Activated CD4-positive, alpha-beta T cell treated with anti-CD3 and anti-CD28 coated beads for 24 hours (primary cell): ENCODE measurements at places on chromosomes 6 and 20.
A peak's percentile ranks its signal among the peaks of the same experiment; 100 is the strongest.

DNA sequence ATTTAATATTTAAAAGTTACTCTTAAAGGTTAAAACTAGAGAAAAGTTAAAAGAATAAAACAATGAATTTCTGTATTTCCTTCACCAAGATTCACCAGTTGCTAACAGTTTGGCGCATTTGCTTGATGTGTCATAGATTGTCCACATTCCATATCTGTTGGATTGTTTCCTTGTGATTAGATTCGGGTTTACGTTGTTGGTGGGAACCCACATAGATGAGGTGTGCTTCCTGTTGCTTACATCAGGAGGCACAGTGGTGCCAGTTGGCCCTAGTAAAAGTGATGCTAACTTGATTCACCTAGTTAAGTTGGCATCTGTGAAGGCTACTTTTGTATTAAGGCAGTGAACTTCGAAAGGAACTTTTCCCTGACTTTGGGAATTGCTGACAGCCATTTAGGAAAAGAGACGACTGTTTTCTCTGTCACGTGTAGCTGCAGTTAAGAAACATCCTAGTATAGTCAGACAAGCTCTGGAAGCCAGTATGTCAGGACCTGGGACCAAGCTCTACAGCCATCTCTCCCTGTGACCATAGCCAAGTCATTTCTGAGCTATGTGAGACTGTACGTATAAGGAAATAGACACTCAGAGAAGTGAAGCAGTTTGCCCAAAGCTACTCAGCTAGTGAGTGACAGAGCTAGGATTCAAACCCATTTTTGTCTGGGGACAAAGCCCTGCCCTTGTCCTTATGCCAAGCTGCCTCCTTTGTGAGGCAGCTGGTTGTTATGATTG, 49.0 kb downstream of the PPARD start:
- DNase-seq, result no peak

GRCh38 chr6:166691746-166692145, 64.7 kb upstream of the RPS6KA2 start:
- DNase-seq, result no peak

- no peak for DNase-seq
Measured at GRCh38 chr20:38298768-38299288, 5.1 kb upstream of the BPI start.

DNA sequence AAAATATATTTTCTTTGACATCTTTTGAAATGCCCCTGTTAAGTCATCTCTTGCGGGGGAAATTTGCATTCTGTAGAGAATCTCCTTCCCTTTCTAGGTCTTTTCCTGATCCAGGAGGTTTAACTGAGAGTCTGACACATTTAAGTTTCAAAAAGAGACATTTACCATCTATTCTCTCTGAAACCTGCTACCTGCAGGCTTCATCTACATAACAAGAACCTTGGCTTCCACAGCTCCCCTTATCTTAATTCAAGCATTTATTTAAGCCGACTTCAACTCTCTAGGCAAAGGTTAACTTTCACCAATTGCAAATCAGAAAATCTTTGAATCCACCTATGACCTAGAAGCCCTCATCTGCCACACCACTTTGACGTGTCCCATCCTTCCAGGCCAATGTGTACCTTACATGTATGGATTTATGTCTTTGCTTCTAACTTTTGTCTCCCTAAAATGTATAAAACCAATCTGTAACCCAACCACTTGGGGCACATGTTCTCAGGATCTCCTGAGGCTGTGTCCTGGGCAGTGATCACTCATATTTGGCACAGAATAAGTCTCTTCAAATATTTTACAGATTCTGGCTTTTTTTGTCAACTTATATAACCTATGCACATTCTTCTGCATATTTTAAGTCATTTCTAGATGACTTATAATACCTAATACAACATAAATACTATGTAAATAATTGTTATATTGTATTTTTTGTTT, 666.7 kb downstream of the UTRN start:
- DNase-seq, result no peak

DNA sequence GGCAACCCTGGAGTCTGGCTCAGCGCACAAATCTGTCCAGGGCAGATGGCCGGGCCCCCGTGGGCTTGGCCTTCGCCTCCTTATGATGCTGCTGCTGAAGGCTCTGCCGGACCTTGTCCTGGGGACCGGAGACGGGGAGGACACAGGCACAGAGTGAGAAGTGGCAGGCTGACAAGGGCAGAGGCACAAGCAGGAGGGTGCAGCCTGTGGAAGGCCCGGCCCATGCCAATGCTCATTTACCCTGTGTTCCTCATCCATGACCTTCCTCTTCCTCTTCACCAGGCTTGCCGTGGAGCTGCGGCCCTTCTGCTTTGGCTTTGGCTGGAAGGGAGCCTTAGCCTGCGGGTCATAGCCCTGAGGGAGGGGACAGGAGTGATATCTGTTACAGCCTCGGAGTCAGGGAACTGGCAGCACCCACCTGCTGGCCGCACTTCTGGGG, 2.4 kb downstream of the B3GALT4 start:
- DNase-seq, result no peak

DNA sequence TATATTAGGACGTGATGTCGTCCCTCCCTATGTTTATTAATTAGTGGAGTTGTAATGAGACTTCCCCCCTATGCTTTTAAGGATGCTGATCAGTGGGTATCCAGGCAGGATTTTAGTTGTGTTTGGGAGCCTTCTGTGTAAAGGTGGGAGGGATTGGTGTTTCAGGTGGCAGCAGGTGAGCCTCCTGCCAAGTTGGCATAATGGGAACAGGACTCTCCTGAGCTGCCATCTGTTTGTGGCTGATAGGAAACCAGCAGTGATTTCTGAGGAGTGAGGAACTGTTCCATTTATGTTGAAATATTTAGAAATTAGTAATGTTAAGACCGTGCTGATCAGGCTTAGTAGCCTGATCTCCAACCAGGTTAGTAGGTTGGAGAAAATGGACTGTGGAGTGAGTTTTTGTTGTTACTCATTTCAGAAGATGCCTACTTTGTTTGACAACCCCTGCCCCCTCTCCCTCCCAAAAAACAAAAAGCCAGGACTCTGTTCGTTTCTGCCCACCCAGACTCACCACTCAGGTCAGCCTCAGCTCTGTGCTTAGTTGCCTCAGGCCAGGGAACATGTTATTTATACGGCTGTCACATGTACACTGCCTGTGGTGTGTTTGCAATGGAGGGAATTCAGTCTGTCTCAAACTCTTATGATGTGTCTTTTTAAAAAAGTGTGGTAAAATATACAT, 55.4 kb upstream of the TULP4 start:
- no peak for DNase-seq

DNA sequence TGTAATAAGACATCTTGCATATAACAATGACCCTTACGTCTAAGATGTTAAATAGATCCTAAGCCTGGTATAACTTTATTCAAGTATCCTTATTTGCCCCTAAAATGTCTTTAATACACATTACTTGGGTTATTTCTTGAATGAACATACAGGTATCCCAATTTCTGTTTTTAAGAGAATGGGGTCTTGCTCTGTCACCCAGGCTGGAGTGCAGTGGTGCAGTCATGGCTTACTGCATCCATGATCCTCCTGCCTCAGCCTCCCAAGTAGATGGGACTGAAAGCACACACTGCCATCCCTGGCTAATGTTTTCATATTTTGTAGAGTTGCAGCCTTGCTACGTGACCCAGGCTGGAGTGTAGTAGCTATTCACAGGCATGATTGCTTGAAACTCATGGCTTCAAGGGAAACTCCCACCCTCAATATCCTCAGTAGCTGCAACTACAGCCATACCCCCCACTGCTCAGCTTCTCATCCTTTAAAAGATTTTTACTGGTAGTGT, 10.4 kb upstream of the ZNFX1 start:
- DNase-seq, result no peak

- DNase-seq, result no peak
Measured at GRCh38 chr20:7703996-7704395, 236.3 kb downstream of the HAO1 start.

- no peak for DNase-seq
Measured at GRCh38 chr6:30981942-30982772, 1.4 kb upstream of the MUC21 start.

- DNase-seq, result no peak
Measured at GRCh38 chr6:150924808-150925589, 59.5 kb downstream of the MTHFD1L start.

- DNase-seq, result peak; percentile 0
Measured at GRCh38 chr6:134398453-134398852, 80.5 kb upstream of the SGK1 start.

DNA sequence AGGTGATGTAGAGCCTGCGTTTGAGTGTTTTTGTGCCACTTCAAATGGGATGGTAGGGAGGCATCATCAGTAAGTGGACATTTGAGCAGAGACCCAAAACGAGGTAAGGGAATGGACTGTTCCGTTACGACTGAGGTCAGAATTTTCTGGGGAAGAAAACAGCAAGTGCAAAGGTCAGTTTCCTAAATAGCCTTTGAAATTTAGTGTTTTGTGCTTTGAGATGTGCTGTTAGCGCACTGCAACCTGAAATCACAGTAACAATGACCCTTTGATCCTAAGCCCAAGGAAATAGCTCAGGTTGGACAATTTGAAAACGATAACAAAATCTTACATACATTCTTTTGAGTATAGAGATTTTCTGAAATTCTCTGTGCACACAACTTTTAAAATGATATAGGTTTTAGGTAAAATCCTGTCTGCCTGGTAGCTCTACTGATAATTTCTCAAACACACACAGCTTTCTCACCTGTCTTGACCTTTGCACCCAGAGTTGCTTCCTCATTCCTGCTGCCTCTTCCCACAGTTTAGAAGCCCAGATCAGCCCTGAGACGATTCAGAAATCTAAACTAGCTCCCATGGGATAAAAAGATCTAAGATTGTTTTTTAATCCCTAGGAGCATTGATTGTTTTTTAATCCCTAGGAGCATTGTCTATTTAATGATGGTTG, 22.1 kb downstream of the DCBLD1 start:
- DNase-seq, result no peak

GRCh38 chr20:21173485-21173884, 47.6 kb downstream of the KIZ start:
- DNase-seq, result no peak

DNA sequence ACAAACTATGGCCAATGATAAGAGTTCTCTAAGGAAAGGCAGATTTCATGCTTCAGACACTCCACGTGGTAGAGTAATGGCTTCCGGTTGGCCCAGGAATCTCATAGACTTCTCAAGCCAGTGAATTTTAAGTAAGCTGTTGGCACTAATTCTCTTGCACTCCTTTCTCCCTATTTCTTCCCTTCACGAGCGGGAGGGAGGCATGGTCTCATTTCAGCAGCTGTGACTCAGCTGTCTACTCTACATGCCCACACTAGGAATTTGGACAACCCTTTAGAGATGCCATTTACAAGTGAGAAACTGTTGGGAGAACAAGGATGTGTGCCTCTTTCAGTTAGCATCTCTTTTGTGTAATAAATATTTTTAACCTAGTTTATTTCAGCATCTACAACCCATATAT, 107.7 kb downstream of the PTPRK start:
- no peak for DNase-seq

DNA sequence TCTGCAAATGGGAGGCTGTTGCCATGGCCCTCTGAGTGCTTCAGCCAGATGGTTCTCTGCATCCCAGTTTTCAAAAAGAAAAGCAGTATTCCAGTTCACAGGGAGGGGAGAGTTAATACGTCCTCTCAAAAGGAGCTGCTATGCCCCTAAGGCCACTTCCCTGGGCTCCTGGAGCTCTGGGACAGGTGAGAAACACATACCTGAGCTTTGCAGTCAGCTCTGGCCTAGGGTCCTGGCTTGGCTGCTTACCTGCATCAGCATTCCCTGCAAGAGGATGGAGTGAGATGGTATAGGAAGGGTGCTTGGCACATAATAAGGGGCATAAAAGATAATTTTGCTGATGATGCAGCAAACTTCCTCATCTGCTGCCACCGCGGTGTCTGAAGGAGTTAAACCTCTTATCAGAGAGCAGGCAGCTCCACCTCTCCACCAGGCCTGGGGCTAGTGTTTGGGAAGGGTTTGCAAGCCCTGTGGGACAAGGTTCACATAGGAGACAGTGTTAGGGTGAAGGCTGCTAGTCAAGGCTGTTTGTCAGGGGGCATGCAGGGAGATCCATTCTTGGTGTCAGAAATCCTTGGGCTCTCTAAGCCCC, 62.7 kb downstream of the SLC24A3 start:
- DNase-seq, result no peak

- no peak for DNase-seq
Measured at GRCh38 chr6:106146852-106147351, 60.8 kb downstream of the PRDM1 start.

DNA sequence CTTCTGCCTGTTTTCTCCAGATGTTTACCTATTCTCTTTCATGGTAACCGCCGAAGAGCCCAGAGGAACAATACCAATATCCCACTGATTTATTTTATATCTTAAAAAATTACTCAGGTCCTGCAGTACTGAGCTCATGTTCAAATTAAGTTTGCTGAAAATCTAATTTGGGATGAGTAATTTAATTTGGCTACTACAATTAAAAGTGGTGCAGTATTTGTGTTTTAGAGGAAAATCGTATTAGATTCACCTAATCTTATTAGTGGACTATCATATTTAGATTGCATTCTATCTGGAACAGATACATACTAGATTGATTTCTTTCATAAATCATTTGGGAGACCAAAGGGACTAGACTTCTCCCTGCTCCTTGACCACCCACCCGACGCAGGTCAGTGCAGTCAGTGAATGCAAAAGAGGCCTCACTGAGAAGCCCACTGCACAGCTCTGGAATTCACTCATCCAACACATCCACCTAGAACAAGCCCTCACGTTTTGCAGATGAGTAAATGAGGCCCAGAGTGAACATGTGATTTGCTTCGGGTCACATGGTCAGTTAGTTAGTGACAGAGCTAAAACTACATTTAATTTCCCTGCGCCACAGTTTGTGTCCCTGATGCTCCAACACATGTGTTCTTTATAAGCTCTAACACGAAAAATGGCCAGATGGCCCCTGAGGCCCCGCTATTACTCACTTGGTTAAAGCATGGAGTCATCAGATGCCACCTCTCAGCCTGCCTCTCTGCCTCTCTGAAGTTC, 101.8 kb downstream of the TRERF1 start:
- DNase-seq, result no peak

DNA sequence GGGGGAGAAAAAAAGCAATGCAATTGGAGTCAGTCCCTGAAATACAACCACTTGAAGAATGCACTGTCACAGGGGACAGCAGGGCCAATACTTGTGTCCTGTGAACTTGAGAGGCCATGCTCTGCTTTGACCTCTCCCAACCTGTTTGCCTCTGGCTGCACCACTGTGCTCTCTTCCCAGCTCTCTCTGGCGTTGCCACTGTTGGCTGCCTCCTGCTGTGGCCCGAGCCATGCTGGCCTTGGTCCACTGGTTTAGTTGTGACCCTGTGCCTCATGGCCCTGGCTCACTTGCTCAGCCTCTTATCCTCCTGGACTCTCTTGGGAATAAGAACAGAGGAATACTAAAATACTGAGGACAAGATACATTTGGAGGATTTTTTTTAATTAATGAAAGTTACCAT, 14.5 kb upstream of the FBXO30 start:
- no peak for DNase-seq

GRCh38 chr6:5314191-5314865, 53.0 kb downstream of the FARS2 start:
- no peak for DNase-seq

GRCh38 chr6:170152124-170152926, 138.6 kb downstream of the DLL1 start:
- no peak for DNase-seq

DNA sequence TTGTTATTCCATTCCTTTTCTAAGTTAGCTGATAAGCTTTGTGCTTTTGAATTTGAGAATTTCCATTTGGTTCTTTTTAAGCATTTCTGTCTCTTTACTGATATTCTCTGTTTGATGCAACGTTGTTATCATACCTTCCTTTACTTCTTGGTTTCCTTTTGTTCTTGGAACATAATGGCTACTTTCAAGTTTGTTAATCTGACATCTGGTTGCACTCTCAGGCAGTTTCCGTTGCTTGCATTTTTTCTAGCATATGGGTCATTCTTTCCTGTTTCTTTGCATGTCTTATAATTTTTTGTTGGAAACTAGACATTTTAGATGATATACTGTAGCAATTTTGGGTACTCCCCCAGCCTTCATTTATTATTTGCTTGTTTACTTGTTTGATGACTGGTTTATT, 12.5 kb downstream of the CDC5L start:
- DNase-seq, result no peak
